HT1080 (cell line): ENCODE measurements at places on chromosomes 6 and 20. TPM values are rescaled to one million over a fixed set of nuclear protein-coding genes. Genes with fewer than 3 reads are reported as not detected.

The CHRNA4 gene
- total RNA-seq: not detected in 2 replicates

The C6orf15 gene
- total RNA-seq: not detected in 2 replicates

The TMX4 gene
- 12.4 and 13.8 TPM in 2 replicates for total RNA-seq

The TFAP2B gene
- not detected in 2 replicates for total RNA-seq

The CNR1 gene
- not detected in 2 replicates for total RNA-seq

The SMOC2 gene
- total RNA-seq: not detected in 2 replicates

The ZNF133 gene
- 8.6 and 8.9 TPM in 2 replicates for total RNA-seq
